ENCODE measurements at places on chromosomes 2 and 18.

GRCh38 chr2:75556679-75557366, 3.9 kb downstream of the EVA1A start:
- no peak for DNase-seq

DNA sequence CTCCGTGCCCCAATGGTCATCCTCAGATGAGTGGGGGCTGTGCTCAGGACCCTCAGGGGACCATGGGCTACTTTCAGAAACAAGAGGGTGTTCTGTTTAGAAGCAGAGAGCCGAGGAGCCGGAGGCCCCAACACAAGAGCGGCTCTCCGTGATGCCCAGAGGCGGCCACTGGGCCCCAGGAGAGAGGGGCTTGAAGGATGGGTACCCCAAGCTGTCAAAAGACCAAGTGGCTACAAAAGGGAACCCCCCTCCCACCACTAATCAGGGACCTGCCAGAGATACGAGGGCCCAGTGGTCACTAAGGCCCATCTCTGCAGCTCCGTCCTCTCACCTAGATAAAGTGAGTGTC, 93.6 kb downstream of the HDAC4 start:
- no peak for DNase-seq

DNA sequence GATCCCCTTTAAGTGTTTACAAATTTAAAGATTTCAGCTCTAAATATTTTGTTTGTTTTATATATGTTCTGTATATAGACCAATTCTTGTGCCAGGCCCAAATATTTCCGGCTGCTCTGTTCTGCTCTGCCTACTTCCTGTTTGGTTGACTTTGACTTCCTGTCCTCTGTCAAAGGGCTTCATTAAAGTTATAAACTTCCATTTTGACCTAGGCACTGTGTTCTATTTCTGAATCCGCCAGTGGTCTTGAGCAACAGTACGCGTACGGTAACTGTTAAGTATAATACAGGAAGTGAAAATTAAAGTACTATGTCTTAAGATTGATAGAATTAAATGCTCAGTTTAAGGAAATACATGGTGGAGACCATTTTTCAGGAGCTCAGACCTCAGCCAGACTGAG, 13.5 kb upstream of the REL start:
- no peak for DNase-seq

DNA sequence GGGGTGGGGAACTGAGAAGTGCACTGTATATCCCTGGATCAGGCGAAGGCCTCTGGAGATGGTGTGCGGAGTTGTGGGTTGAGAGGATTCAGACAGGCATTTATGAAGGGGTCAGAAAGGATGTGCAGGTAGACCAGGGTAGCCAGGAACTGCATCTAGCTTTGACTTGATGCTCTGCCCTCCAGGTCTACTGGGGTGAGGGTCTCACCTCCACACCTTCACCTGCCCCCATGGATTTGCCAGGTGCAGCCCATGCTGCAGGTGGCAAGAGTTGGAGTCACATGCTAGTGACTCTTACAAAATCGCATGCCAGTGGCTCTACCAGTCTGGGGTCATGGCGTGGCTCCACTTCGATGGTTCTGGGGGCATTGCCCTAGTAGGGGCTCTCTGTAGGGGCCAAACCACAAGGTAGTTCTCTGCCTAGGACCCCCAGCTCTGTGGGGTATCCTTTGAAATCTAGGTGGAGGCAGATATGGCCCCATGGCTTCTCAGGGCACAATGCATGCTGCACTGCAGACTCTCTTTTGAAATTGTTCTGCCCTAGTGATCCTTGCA, 18.9 kb upstream of the KCNF1 start:
- no peak for DNase-seq

- no peak for DNase-seq
Measured at GRCh38 chr2:237324405-237324831, 89.5 kb downstream of the COL6A3 start.

DNA sequence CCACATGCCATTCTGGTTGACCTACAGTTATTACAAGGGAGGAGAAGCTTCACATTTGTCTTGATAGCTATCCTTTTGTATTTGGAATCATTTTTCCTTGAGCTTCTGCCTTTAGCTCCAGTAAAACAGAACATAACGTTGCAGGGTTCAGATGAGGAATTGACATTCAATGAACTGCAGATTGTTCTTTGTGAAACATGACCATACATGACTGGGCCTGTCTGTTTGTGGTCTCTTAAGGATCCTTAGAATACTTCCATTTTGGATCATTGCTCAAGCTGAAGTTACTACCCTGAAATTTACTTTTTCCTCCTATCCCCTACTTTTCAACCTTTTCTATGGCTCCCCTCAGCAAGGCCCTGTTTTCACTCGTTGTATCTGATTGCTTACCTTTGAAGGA, 1281.7 kb upstream of the CELF4 start:
- no peak for DNase-seq

DNA sequence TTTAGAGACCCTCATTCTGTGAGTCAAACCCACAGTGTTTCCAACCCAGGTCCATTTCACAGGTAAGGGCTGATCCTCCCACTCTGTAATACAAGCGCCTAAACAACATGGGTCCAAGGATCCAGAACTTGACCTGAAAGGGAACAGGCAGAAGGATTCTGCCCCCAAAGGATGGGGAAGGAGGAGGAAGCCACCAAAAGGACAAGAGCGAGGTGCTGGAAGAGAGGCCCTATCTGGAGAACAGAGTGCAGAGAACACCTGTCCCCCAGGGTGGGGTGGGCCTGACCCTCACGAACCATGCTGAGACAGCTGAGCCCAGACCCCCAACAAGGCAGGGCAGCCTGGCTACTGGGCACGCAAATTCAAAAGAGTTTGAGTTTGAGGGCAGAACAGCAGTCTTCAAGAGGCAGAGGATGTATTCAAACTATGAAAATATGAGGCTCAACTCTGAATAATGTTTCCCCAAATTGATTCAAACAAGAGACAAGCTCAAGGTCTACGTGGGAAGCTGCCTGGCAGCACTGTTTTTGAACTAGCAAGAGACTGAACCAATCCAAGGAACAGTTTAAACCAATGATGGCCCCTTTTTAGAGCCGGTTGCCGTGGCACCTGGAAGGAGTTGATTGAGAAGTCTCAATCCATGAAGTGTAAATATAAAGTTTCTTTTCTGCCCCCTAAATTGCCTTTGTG, 212.7 kb downstream of the ALPK2 start:
- no peak for DNase-seq

DNA sequence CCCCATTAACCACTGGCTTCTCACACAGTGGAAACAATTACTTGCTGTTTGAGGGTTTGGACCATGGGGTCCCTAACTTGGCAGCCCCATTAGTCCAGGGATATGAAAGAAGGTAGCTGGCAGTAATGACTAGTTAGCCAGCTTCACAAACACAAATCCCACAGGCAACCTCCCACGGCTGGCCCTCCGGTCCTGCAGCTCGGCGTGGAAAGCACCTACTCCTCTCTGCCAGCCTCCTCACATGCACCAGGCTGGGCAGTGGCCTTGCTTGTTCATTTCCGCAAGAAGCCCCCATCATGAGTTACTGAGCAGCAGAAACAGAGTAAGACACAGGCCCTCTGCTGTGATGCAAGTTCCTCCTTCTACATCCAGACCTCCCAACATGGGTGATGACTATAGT, 13.7 kb downstream of the C1QL2 start:
- no peak for DNase-seq

DNA sequence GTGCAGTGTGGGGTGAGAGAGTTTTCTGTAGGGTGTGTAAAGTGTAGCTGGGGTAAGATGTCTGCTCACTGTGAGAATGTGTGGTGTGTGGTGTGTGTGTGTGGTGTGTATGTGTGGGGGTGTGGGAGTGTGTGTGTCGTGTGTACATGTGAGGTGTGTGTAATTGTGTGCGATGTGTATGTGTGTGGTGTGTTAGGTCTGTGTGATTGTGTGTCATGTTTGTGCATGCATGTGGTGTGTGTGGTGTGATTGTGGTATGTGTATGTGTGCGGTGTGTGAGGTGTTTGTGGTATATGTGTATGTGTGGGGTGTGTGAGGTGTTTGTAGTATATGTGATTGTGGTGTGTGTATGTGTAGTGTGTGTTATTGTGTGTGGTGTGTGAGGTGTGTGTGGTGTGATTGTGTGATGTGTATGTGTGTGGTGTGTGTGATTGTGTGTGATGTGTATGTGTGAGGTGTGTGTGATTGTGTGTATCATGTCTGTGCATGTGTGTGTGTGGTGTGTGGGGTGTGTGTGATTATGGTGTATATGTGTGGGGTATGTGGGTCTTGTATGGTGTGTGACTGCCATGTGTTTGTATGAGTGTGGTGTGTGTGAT, 241.7 kb upstream of the HDAC4 start:
- DNase-seq: no peak

DNA sequence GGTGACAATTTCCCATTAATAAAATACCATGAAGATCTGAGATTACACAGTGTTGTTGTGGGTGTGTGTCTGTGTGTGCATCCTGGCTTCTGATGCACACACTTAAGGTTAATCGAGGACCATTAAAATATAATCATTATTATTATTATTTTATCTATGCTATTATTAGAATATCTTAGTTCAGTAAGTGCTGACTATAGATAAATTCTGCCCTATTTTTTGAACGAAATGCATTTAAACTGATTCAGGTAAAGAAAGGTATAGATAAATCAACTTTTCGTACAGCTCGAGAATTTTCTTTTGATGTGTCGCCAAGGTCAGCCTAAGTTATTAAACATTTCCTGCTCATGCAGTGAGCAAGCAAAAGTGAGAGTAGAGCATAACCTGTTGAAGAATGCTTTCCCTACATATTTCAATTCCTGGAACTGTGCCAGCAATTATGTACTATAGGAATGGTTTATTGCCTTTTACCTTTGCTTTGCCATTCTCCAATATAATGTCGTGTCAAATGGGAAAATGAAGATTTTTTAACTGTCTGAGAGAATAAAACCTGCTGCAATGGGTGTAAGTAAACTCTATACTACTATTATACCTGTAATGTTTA, 25.8 kb downstream of the KCNJ3 start:
- no peak for DNase-seq

GRCh38 chr2:241909769-241910168, 40.2 kb downstream of the RTP5 start:
- no peak for DNase-seq

DNA sequence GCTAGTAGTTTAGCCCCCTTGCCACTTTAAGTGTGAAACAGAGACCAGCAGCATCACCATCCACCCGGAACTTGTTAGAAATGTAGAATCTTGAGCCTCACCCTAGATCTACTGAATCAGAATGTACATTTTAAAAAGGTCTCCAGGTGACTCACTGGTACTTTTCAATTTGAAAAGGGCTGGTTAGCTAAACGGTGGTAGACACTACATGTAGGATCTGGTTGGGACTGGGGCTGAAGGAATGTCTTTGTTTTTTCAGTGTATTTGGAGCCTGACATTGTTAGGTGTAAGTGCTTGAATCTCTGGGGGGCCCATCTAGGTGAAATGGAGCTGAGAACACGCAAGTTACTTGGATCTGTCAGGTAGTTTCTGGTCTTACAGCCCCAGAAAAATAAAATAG, 44.0 kb upstream of the XPO1 start:
- DNase-seq: no peak

GRCh38 chr18:35514752-35515459, 17.1 kb upstream of the INO80C start:
- peak; percentile 36 for DNase-seq

DNA sequence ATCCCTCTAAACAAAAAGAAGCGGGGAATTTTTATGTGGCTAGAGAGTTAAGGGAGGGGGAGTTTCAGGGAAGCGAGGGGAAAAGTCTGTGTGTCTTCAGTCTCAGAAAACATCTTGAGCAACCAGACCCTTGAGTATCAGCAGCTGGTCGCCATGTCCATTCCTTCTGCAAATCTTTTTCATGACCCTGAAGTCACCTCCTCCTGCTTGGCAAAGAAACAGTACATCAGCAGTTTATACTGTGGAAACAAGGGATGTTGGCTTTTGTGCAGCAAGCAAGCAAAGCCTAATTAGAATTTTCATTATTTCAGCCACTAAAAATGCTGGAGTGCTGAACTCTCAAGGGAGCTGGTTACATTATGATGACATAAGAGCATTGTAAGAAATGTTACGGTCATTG, 187.4 kb upstream of the SLC8A1 start:
- DNase-seq: no peak

GRCh38 chr2:167924556-167924955, 322.8 kb downstream of the STK39 start:
- no peak for DNase-seq

GRCh38 chr2:24517247-24517646, 26.2 kb downstream of the NCOA1 start:
- DNase-seq: no peak

DNA sequence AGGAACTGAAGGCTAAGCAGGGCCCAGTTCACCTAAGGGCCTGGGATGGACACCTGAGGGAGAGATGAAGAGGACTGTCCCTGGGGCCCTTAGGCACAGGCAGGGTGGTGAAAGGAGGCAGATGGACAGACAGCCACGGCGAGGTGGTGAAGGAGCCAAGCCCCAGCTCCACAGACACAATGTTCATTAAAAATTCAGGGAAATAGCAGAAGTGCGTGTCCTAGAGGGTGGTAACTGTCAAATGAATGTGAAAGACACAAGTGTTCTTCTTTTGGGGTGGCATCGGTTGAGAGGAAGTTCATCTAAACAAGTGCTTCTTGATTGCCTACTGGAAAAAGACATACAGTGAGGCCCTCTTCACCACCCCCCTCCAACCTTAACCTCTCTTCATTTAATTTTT, 76.2 kb upstream of the SIX2 start:
- no peak for DNase-seq

- no peak for DNase-seq
Measured at GRCh38 chr2:16406496-16407289, 258.9 kb downstream of the CYRIA start.

DNA sequence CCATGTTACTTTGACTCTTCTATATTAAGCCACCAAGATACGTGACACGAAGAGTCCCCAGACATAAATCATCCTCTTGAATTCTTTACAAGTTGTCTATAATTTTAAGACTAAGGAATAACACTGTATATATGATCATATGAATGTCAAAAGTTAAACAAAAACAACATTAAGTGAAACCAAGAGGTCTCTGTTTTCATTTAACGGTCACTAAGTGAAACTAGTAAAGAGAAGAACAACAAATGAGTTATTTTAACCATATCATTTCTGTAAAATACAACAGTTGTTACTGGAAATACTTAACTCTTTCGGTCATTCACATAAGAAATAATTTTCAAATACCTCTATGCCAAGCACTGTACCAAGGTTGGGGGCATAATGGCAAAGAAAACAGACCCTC, 45.7 kb upstream of the STK17B start:
- no peak for DNase-seq

DNA sequence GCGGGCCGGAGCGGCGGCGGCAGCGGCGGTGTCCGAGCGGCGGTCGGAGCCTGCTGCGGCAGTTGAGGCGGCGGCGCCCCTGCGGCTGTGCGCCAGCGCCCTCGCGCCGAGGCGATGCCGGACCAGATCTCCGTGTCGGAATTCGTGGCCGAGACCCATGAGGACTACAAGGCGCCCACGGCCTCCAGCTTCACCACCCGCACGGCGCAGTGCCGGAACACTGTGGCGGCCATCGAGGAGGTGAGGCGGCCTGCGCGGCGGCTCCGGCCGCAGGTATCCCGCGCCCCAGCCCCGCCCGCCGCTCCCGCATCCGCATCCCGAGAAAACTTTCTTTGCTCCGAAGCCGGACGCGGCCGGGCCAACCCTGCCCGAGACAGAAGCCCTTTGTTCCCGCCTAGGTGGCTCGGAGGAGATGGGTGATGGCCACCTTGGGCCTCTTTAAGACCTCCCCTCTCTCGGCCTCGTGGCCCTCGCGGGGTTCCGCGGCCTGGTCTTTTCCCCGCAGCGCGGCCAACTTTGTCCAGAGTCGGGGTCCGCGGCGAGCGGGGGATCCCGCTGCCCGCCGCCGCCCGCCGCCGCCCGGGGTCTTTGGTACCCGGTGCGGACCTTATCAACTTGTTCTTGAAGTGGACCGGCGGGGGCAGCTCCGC, 504 bp downstream of the ASAP2 start:
- peak; percentile 82 for DNase-seq

GRCh38 chr2:58448065-58448507, 207.0 kb upstream of the FANCL start:
- DNase-seq: peak; percentile 61

Measured in right cardiac atrium (tissue), 5 donors.